HFF-Myc (cell line): ENCODE measurements at places on chromosomes 1 and 21.

DNA sequence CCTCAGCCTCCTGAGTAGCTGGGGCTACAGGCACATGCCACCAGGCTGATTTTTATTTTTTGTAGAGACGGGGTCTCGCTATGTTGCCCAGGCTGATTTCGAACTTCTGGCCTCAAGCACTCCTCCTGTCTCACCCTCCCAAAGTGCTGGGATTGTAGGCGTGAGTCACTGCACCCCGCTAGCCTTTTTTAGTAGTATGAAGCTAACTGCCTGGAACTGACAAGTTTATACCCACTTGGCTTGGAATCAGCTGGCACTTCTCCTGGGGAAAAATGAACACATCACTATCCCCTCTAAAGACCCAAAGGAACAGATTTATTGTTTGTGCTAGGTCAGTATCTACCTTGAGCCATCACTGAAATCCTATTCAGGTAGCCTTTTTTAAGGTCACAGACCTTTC lies 19.0 kb downstream of the TMEM63A start:
- no peak for DNase-seq

- DNase-seq, result no peak
Observed at GRCh38 chr1:200231787-200232231, 178.0 kb downstream of the ZNF281 start.

GRCh38 chr1:163758977-163759670 lies 437.4 kb downstream of the NUF2 start:
- DNase-seq, result no peak

DNA sequence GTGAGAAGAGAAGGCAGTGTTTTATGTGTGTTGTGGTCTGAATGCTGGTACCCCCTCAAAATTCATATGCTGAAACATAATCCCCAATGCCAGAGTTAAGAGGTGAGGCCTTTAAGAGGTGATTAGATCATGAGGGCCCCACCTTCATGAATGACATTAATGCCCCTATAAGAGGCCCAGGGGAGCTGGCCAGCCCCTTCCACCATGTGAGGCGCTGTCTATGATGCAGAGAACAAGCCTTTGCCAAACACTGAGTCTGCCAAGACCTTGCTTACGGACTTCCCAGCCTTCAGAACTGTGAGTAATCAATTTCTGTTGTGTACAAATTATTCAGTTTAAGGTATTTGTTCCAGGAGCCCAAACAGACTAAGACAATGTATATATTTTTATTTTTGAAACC lies 20.2 kb downstream of the CAPZB start:
- DNase-seq, result no peak

DNA sequence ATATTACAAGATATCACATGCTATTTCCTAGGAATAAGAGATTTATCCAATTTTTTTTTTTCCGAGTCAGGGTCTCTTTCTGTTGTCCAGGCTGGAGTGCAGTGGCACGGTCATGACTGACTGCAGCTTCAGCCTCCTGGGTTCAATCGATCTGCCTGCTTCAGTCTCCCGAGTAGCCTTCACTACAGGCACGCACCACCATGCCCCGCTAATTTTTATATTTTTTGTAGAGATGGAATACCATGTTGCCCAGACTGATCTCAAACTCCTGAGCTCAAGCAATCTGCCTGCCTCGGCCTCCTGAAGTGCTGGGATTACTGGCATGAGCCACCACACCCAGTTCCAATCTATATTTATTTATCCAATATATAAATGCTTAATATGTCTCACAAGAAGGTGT lies 18.0 kb upstream of the WDTC1 start:
- DNase-seq, result no peak

GRCh38 chr1:226827458-226827857 lies 43.0 kb upstream of the PSEN2 start:
- DNase-seq, result no peak

DNA sequence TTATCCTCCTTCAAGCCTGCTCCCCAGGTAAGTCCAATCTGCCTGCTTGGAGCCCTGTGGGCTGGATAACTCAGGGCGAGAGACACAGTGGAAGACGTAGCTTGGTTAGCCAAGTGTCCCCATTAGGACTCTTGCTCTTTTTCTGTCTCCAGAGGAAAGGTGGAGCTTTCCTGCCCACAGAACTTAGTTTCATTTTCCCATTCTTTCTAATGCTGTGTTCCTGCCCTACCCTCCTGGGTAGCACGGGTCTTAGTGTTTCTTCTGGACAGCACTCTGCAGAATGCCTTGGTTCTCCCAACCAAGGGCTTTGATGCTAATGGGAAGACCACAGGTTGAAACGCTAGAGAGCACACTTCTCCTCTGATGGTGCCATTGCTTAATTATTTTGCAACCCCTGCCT lies 92.5 kb upstream of the LRRC8D start:
- DNase-seq, result no peak

GRCh38 chr1:17646444-17647280 lies 107.2 kb downstream of the ARHGEF10L start:
- no peak for DNase-seq

GRCh38 chr1:18778437-18778836 lies 81.0 kb downstream of the TAS1R2 start:
- DNase-seq, result no peak

DNA sequence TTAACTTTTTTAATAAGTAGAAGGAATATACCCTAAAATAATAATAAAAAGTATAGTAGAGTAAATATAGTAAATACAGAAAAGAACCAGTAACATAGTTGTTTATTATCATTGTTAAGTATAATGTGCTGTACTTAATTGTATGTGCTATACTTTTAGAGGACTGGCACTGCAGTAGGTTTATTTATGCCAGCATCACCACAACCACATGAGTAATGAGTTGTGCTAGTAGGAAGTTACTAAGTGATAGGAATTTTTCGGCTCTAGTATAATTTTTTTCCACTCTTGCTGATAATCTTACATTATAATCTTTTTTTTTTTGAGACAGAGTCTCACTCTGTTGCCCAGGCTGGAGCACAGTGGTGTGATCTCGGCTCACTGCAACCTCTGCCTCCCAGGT lies 71.6 kb downstream of the IVNS1ABP start:
- DNase-seq, result no peak

DNA sequence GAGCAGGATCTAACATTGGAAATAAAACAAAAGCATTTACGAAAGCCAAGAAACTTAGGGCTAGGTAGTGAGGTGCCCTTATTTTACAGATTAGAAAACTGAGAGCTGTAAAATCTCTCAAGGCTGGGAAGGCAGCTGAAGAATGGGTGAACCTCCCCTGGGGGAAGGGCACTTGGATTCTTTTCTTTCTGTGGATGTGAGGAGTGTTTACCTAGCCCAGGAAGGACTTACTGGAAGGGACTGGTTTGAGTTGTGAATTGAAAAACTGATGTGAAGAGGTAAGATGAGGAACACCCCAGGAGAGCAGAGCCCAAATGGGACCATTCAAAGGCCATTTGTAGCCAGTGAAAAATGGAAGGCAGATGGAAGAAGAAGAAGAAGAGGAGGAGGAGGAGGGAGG lies 74.7 kb upstream of the NGF start:
- no peak for DNase-seq

- DNase-seq, result no peak
Observed at GRCh38 chr1:236041631-236042618, 23.0 kb downstream of the NID1 start.

DNA sequence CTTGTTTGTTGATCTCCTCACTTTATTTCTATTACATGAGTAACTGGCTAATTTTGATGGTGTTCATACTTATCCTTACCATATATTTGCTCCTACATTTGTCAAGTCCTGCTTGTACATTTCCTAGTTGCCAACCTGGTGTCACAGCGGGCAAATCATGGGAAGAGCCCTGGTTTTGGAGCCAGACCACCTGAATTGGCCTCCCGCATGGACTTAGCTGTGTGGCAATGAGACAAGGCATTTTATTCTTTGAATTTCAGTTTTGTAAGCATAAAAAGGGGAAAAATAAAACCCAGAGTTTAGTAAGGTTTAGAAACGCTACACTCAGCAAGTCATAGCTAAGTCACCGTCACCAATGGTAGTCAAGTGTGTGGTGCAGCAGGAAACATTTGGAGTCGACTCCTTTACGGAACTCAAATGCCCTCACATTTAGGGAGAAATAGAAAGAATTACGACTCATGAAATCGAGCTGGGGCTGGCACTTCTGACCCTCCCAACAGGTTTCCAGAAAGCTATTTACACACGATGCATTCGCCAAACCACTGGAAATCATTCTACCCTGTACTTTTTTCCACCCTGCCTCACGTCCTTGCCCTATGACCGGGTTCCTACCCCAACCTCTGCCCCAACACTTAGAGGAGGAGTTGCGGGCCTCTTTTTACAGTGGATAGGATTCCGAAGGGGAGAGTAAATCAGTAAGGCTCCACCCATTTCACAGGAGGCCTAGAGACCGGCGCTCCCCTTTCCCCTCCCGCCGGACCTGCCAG lies 492 bp upstream of the PGM1 start:
- no peak for DNase-seq

- DNase-seq, result no peak
Observed at GRCh38 chr21:17769447-17769845, 49.7 kb downstream of the C21orf91 start.

GRCh38 chr1:98323906-98324358 lies 337.6 kb upstream of the SNX7 start:
- DNase-seq, result peak; percentile 93

DNA sequence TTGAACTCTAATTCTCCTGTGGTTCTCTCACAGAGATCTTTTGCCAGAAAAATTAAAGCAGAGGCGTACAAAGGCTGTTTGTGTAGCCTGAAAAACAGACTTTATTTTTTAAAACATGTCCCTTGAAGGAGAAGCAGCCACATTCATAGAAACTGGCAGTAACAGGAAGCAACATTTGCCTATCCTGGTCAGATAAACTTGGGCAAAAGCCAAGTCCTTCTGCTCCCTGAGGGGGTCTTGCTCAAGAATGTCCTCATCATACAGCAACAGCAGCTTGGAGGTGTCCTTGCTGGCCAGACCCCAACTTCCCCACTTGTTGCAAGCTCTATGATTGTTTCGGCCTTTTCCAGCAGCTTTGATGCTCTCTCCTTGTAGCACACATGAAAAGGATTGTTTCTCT lies 36.3 kb downstream of the MSTO1 start:
- DNase-seq, result no peak

- no peak for DNase-seq
Observed at GRCh38 chr1:85417876-85418275, 47.1 kb downstream of the DDAH1 start.

GRCh38 chr1:92972409-92973129 lies 11.3 kb upstream of the DIPK1A start:
- no peak for DNase-seq

DNA sequence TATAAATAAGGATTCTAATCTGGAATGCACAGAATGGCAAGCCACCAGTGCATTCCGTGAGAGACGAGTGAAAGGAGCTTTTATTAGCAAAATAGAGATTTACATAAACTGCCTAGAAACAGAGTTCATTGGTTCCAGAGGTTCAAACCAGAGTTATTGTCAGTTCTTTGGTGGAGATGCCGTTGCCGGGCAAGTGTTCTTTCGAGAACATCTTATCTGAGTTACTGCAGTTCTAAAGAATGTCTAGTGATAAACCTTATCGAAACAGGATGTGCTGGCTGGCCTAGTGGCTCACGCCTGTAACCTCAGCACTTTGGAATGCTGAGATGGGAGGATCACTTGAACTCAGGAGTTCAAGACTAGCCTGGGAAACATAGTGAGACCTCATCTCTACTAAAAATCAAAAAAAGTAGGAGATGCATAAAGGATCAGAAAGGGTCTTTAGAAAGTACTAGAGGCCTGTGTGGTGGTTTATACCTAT lies 19.9 kb upstream of the EVI5 start:
- DNase-seq, result peak; percentile 92

DNA sequence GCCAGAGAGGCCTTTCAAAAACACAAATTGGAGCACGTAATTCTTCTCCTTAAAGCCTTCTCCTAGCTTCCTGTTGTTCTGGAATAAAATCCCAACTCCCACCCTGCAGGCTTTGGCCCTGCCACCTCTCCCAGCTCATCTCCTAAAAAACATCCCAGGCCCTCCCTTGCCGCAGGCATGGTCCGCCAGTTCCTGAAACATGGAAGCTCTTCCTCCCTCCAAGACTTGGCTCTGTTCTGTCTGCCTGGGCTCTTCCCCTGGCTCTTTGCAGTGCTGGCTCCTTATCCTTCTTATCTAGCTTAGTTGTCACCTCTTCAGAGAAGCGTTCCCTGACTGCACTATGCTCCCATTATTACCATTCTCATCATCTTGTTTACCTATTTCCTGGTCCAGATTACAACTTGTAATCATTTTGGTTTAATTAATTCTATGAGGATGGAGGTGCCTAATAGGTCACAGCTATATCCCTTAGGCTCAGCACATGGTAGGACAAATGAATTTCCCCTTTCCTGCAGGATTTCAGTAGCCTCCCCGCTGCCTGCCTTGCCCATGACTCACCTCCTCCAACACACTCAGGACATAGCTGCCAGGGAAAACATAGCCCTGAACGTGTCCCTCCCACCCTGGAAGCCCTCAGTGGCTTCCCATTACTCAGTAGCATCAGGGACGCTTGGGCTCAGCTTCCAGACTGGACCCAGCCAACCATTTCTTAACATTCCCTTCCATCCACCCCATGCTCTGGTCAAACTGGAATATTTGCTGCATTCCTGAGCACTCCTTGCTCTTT lies 15.7 kb upstream of the IGSF21 start:
- DNase-seq, result peak; percentile 2

GRCh38 chr1:43531906-43532584 lies 1.4 kb downstream of the PTPRF start:
- no peak for DNase-seq

DNA sequence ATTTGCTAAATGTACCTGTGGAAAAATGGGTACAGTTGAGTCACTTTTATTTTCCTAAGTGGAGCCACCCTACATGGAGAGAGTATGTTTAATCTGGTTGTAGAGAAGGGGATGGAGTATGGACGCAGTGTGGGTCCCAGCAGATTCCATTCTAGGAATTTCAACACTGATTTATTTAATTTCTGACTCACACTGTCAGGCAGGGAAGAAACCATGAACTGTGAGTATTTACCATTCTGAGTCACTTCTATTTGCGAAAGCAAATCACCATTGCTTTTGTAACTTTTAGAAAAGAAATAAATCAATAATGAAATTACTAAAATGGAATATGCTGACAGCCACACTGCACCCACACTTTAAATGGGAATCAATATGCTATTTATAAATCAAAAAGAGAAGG lies 339.0 kb downstream of the DSCAM start:
- no peak for DNase-seq

GRCh38 chr1:151512801-151513625 lies 1.8 kb downstream of the CGN start:
- no peak for DNase-seq

GRCh38 chr1:111422546-111423391 lies 4.8 kb downstream of the OVGP1 start:
- DNase-seq, result no peak

DNA sequence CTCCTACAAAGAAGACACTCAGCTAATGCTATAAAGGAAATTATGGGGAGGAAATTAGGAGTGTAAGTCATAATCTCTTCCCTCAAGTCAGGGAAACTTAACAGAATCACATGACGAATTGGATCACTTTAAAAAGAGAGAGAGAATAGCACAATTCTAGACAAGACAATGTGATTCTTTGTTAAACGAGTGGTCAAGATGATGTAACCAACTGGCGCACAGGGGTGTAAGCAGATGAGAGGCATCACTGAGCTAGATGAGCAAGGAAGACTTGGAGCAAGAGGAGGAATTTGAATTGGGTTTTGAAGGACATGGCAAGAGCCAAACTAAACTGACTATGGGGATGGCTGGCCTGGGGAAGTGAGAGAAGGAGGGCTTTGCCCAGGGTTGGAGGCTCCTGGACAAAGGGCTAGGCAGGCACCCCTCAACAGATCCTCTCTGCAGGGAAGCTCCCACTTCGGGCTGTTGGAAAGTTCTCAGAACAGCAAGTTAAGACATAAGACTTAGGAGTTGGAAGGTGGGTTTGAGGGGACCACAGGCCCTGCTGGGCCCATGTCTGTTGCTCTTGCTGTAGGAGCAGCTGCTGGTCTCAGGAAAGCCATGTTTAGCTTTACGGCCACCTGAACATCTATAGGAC lies 123.9 kb upstream of the GRIK3 start:
- no peak for DNase-seq
